Activated CD8-positive, alpha-beta memory T cell treated with anti-CD3 and anti-CD28 coated beads for 1 hour (primary cell): ENCODE measurements at places on chromosomes 4 and X.

GRCh38 chr4:140156529-140157171, 2.7 kb upstream of the MAML3 start:
- no peak for DNase-seq

DNA sequence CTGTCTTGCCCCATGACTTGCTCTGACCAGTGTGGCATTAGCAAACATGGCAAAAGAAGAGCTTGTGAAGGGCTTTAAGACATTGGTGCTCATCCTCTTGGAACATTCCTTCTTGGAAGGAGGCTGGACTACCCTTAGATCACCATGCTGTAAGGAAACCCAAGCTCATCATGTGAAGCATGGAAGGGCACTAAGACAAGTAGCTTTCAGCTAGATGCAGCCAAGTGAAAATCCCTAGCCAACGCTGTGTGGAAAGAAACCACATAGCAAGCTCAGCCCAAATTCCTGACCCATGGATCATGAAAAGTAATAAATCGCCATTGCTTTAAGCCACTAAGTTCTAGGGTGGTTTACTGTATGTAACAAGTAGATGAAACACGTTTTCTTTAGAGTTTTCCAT, 12.4 kb upstream of the PACRGL start:
- DNase-seq: no peak

DNA sequence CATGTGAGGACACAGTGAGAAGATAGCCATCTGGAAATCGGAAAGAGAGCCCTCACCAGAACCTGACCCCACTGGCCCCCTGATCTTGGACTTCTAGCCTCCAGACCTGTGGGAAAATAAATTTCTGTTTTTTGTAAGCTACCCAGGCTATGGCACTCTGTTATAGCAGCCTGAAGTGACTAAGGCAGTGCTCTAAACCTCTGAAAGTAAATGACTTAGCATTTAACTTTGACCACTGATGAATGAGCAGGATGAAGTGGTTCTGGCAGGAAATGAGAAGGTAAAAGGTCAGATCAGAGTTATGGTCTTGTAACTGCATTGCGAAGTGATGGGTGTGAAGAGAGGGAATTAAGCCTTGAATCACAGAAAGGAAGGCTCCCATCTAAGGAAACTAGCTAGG, 17.0 kb downstream of the GPAT3 start:
- no peak for DNase-seq

GRCh38 chrX:43551590-43551989, 104.5 kb upstream of the MAOA start:
- DNase-seq: no peak

DNA sequence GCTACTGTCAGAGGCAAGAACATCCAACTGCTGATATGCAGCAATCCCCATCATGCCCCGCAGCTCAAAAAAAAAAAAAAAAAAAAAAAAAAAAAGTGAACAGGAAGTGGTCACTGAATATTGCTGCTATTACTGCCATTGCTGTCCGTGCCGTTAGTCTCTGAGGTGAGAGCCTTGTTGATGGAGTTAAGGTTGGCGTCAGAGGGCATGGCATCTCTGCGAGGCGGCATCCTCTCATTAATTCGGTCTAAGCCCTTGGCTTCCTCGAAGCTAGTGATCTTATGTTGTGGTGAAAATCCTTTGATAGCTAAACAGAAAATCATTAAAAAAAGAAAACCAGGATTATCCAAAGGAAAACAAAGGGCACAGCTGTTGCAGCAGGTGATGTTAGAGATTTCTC, 321.6 kb downstream of the PPP3CA start:
- no peak for DNase-seq
